CD4-positive, alpha-beta T cell (primary cell): ENCODE measurements at places on chromosomes 7 and 10.

DNA sequence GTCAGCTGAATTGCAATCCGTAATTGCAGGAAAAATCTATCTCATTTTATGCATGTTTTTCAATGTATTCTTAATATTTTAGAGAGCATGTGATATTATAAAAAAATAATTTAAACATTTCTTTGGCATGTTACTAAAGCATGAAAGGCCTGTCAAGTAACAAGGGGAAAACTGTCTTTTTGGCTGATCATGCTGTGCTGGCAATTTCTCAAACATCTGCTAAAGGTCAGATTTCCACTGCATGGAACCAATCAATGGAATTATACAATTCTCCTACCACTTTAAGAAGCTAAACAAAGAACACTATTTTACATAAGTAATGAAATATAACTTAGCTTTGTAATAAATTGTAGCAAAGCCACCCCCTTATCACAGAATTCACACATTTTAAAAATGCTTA is 49.4 kb downstream of the JMJD1C start:
- DNase-seq, result no peak

DNA sequence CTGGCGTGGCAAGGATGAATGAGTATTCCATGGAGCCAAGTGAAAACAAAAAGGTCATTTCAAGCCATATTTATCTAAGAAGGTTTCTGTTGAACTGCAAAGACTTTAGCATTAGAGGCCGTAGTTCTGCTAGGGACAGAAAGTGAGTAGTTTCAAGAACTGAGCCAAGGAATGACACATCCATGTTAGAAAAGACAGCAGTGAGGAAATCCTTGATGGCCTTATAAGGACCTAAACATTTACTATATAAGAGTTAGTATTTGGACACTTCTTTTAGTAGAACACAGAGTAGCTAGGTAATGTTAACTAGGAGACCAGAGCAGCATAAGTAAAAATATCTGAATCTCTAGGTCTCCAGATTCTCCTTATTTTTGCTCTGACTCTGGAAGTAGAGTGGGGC is 329.8 kb upstream of the SEMA3D start:
- no peak for DNase-seq

DNA sequence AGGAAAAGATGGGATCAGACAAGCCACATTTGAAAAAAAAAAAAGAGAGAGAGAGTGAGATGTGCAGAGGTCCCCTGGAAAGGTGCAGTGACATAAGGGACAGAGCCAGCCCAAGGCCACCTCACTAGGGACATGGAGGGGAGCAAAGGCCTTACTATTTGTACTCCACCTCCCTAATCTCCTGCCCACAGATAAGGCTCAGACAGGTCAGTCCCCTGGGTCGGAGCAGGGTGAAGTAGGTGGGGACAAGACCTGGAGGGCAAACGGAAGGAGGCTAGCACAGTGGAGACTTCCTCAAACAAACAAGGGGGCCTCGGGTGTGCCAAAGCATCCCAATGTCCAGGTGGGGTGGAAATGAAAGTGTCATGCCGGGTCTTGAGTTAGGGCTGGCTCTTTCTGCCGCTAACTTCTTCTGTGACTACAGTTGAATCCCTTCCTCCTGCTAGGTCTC is 7.0 kb downstream of the PRF1 start:
- no peak for DNase-seq

DNA sequence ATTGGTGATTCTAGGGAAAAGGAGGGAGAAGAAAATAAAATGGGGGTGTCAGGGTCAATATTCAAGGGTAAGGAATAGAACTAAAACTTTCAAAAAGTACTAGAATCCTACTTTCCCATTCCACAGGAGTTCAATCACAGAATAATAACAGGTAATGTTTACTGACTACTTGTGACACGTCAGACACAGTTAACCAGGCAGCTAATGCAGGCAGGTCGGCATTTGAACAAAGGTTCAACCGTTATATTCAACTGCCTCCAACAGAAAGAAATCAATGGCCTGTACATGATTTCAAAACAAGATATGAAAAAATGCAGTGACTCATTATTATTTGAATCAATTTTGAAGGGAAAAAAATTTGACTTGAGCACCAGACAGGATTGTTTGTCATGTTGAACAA is 3.1 kb downstream of the ASB15 start:
- DNase-seq, result no peak

DNA sequence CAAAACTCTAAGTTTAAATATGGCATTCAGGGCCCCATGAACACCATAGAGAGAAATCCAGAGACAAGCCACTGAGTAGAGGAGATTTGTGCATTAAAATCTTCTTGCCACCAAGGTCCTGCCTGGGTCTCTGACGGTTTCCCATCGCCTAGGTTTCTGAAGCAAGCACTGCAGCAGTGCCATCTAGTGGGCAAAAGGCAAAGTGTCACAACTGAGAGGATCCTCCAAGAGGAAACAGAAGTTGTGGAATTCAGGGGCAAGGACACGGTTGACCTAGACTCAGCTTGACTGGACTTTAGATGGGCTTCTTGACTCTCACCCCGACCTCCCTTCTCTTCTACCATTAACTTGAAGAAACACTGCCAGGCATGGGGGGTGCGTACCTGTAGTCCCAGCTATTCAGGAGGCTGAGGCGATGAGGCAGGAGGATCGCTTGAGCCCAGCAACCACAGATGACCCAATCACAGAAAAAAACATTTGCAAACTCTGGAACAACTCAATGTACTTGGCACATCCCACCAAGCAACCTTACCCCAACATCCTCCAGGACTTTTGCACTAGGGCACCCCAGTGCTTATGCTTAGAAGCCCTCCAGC is 604.1 kb downstream of the GALNT17 start:
- DNase-seq, result peak; percentile 13

DNA sequence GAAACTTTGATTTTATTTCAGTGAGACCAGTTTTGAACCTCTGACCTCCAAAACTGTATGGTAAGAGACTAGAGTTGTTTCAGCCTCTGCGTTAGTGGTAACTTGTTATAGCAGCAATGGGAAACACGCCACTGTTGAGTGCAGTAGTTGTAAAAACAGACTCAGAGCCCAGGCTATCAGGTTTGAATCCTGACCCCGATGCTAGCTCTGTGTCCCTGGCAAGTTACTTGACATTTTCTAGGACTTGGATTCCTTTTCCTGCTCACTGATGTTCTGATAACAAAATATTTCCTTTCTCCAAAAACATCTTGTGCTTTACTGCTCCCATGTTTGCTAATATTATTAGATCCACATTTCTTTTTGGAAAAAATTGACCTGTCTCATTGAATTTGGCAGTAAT is 131.0 kb downstream of the PLXDC2 start:
- DNase-seq, result no peak

DNA sequence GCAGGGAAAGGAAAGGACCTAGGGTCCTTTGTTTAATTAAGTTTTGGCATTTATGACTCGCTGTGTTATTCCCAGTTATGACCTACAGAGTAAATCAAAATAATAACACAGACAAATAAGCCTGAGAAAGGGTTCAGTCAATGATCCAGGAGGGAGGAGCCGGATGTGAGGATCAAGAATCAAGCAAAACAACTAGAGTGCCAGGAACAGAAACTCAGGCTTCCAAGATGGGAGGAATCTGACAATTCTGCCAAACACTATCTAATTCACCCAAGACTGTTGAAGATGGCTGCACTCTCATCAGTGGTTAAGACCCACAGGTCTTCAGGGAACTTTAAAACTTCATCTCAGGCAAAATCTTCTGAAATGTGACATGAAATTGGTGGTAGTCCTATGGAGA is 50.3 kb upstream of the PIP4K2A start:
- no peak for DNase-seq

DNA sequence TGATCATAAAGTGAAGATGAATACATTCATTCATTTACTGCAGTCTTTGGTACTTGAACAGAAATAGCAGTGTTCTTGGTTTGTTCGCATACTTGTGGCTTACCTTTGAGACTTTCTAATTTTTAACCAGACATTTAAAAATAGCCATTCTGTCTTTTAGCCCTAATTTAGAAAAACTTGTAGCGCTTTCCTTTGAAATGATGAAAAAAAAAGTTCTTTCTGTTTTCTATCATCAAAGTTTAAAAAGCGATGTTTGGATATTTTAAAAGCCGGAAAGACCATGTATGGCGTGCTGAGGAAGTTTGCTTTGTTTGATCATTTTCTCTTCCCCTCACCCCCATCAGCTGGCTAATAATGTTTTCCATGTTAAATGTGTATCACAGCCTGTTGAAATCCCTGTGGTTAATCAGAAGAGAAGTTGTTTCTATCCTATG is 116.3 kb downstream of the CUX1 start:
- DNase-seq, result no peak

- DNase-seq, result no peak
These were observed 97.8 kb upstream of the PPIF start for GRCh38 chr10:79249186-79250121.

DNA sequence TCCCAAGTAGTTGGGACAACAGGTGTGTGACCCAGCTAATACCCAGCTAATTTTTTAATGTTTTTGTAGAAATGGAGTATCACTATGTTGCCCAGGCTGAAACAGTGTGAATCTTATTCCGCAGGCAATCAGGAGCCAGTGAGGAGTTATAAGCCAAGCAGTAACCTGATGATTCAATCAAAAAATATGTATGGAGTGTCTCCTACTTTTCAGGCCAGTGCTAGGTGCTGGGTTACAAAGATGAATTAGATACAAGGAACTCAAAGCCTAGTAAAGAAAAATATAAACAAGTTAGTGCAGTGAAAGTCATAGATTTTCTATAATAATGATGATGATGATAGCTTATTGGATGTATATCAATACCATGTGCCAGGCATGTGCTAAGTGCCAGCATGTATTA is 13.2 kb upstream of the IFRD1 start:
- DNase-seq, result no peak

- no peak for DNase-seq
These were observed 1227.6 kb downstream of the TYW1 start for GRCh38 chr7:68224041-68224741.

- no peak for DNase-seq
These were observed 157.1 kb downstream of the CRPPA start for GRCh38 chr7:16264036-16264819.
